ENCODE measurements at places on chromosomes 12 and 14. TPM values are rescaled to one million over a fixed set of nuclear protein-coding genes. Genes with fewer than 3 reads are reported as not detected.

MANSC4 gene
- not detected for total RNA-seq

LRRC10 gene
- total RNA-seq = not detected

CS gene
- 140 TPM for total RNA-seq

HCFC2 gene
- total RNA-seq = 2.9 TPM

TMTC1 gene
- 34.0 TPM for total RNA-seq

DNA sequence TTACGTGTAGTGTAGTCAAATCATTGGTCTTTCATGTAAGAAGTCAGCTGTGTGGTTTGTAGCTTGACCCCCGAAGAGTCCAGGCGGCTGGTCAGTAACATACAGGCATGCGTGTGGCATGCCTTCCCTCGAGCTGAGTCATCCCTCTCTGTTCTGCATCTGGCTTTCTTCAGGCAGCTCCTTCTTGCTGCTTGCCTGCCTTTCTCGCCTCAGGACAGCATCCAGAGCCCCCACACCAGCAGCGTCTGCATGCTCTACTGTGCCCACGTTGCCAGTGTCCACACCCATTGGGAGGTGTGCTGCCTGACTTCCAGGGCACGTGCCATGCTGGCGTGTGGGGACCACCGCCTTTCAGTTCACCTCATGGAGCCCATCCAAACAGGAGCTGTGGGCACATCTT is 96.8 kb downstream of the EP400 start:
- no peak for DNase-seq

GRCh38 chr12:61490526-61491498 is 769.4 kb upstream of the USP15 start:
- DNase-seq = no peak

- DNase-seq = peak; percentile 81
Measured at GRCh38 chr12:52415870-52416750, 10.0 kb upstream of the KRT82 start.

DNA sequence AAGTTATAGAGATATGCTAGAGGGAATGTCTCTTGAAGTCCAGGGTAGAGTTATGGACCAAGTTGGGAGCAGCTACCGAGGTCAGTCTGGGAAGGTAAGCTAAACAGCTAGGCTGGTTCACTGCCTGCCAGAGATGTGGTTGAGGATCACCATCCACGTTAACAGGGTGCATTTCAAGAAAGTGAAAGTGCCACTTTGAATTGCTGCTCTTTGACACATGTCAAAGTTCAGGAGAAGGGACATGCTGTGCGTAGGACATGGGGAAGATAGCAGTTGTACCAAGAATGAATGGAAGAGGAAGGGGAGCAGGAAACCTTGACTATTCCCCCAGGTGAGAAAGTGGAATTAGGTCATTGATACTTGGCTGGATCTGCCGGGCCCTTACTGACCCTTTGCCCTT is 49.5 kb downstream of the MAX start:
- no peak for DNase-seq

- no peak for DNase-seq
Measured at GRCh38 chr14:69595336-69595735, 16.1 kb upstream of the SUSD6 start.

- no peak for DNase-seq
Measured at GRCh38 chr14:73795466-73795865, 56.2 kb upstream of the PTGR2 start.
